HT-29 (cell line): ENCODE measurements at places on chromosomes 3 and 15.

- peak; percentile 36 for DNase-seq
Measured at GRCh38 chr3:50322386-50323091, at the start of gene HYAL2. Gene HYAL2 (minus strand): TSS chr3:50322745. CDS start chr3:50320489, 2,256 bp downstream.

DNA sequence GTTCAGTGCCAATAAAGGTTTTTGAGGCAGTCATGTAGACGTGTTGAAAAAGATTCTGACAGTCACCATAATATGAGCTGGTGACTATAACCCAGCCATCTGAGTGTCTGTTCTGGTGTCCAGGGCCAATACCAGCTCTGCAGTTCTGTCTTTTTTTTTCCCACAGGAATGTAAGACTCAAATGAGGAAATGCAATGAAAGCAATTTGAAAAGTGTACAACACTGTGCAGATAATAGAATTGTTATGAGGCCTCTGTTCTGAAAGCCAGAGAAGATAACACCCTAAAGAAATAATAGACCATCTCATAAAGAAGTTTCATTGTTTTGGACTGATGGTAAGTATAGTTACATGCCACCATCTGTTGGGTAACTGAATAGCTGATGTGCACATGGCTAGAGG, 57.1 kb downstream of the CLDN1 start:
- DNase-seq: peak; percentile 5

GRCh38 chr3:152835601-152836102, 721 bp downstream of the P2RY1 start:
- peak; percentile 48 for DNase-seq

DNA sequence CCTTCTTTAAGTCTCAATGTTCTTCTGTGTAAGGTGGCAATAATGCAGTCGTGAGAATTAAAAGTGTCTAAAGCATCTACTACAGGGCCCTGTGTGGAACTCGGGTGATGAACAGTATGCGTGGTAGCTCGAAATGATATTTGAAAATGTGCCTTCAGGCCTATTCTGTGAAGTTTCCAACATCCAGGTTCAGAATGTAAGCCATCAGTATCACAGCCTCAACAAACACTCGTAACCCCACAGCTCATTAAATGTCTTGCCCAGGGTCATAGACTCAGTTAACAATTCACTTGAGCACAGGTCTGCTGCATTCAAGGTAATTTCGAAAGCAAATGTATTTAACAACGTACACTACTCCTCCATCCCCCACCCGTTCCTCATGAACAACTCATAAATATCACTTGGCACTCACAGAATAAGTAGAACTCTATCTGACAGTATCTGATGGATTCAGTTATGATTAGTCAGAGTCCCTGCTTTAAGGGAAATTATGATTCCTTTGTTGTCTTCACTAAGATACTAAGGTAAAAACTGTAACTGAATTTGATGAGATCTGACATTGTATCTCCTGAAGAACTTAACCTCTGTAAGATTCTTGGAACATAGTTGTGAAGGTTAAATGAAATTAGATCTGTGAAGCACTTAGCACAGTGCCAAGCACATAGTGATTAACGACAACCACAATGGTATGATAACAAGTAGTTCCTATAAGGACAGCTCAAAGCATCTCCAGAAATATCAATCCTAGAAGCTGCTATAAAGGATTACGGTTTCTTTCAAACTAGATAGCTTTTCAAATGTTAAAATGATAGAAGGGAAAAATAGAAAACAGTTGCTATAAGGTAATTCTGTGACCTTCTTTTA, 642.3 kb downstream of the TBL1XR1 start:
- DNase-seq: no peak

DNA sequence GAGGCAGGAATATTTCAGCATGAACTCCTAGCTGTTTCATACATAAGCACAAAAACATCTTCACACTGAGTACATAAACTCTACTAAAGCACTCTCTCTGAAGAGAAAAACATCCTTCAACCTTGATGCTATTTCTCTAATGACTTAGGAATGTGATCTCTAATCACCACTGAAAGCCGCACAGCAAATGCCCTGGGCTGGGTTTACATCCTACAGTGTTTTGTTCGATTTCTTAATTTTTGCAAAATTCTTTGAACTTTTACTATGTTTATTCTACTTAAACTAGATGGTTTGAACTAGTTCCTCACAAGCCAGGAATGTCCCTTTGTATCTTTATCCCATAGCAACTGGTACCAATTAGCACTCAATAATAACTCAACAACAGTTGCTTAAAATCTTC, 130.9 kb upstream of the ABI3BP start:
- no peak for DNase-seq

DNA sequence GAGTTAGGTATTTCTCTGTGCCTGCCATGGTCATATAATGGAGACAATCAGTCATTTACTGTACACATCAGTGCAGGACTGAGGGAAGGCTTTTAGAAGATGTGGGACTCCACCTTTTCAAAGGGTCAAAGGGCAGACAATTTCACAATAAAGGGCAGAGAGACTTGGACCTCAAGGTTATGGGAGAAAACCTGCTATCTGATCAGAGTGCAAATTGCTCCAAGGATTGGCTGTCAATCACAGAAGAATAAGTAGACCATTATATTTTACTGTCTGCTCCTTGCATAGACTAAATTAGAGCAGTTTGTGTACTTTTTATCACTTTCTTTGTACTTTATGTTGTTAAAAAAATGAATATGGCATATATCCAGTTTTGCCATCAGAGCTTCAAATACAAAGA, 314.9 kb upstream of the ATP11B start:
- DNase-seq: no peak

GRCh38 chr3:26964836-26965235, 342.3 kb downstream of the LRRC3B start:
- no peak for DNase-seq

DNA sequence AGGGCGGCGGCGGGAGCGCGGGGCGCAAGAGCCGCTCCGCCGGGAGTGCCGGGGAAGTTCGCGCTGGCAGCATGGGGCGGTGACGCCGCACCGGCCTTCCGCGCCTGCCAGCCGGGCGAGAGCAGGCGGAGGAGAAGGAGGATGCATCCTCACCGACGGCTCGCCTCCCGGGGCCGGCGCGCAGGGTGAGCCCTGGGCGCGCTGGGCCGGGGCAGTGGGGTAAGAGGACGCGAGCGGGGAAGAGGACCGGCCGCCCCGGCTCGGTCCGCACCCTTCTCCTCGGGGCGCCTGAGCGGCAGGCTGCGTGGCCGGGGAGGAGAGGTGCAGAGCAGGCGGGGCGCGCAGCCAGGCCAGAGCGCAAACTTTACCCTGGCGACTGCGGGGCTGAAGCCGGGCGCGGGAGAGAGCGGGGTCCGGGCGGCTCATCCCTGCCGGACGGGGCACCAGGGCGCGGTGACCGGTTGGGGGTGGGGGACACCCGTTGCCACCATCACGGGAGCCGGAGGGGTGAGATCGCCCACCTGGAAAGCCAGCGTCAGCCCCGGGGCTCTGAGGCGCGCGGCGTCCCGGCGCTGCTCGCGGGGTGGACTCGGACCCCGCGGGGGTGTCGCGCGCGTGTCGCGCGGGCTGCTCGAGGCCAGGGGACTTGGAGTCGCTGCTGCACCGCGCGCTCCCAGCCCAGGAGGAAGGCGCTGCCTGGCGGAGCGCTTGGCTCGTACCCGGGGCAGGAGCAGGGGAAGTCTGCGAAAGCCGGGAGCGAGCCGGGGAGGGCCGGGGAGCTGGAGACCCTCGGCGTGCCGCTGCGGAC, 542 bp downstream of the GABRA5 start:
- no peak for DNase-seq

DNA sequence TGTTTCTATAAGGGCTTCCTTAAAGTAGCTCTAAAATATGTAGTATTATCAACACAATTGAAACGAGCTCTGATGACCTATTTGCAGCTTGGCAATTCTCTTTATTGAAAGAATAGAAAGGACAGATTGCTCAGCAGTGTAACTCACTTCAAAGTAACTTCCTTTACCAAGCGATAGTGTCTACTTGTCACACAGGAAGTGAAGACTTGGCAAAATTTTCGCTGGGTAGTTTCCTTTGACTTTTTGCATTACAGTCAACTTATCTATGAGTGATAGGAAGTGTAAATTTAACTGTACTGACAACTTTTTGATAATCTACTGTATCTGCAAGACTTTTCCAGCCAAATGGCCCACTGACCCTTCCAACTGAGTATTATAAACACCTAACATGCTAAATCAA, 22.8 kb downstream of the SLC9A9 start:
- no peak for DNase-seq

DNA sequence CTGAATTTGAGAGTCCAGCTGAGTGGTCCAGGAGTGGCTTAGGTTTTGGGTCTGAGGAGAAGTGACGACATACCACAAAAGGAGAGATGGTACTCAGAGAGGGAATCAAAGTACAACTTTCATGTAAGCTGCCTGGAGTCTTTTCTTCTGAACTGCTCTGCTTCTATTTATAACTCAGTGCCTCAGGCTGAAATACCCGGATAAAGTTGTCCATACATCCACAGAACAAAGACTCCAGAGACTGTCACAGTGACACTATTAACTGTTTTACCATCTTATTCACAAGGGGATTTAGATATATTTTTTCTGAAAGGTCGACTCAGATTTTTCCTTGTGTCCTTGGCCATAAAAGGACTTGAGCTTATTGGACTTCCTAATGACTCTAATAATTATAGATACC, 264.3 kb upstream of the DNAJC19 start:
- DNase-seq: no peak

- no peak for DNase-seq
Measured at GRCh38 chr3:126098391-126098858, 14.5 kb upstream of the SLC41A3 start.

- no peak for DNase-seq
Measured at GRCh38 chr15:65275728-65276126, 11.0 kb downstream of the PARP16 start.

DNA sequence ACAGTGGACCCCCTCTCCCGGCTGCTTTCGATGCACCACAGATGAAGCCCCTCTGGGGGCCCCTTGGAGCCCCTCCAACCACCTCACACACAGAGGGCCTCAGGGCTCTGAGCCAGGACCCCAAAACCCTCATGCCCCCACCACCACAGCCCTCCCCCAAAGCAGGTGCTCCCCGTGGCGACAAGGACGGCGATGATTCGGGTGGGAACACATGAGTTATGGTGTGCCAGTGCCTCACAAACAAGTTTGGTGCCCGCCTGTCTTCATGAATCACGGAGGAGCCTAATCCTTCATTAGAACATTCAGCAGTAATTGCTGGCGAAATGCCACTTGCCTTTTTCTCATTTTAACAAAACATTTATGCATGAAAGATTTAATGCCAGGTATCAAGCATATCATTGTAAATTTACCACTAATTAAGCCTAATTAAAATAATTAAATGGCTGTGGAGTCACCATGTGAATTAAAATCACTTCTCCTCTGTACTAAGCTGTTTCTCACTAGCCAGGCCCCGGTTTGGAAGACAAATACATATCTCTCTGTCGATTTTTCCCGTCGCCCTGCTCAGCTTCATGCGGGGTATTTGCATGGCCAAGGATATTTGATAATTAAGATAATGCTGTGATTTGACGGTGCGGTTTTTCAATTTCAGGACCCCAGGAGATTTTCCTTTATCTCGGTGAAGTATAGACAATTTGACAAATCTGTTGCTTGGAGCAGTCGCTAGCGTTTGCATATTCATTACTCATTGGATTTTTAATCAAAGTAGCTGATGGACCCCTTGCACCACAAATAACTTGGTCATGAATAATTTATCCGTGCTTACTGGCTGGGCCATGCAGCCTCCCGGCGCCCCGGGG, 157.0 kb downstream of the TLE3 start:
- DNase-seq: no peak

GRCh38 chr3:126516936-126517290, 660 bp downstream of the UROC1 start:
- no peak for DNase-seq

DNA sequence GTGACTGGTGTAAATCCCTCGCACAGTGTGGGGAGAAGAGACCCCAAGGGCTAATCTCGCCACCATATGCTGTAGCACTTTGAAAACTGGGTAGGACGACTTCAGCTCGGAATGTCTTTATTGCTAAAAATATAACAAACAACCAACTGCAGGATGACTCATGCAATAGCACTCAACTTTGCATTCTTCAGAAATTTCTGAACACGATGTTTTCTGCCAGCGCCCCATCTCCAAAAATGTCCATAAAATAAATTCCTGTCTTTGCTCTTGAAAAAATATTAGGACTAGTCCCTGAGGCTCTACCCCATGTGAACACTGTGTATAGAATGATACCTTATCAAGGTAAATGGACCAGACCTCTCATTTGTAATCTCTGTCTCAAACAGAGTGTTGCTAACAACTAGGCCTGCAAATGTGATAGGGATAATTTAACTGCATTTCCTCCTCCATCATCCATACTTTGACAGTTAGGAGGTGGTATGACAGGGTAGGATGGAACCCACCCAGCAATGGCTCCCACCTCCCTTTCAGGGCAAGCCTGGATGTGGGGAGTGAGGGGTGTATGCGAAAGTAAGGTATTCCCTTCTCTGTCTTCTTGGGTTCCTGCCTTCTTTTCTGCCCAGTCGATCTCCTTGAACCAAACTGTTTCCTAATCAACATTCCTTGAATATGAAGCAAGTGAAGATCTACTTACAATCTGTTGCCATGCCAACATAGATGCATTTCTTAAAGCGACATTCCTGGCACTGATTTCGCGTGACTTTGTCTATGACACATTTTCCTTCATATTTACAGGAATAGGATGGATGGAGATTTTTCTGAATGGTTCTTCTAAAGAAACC, 201.1 kb downstream of the NR1D2 start:
- DNase-seq: no peak

- DNase-seq: no peak
Measured at GRCh38 chr3:14242490-14243311, 64.1 kb downstream of the LSM3 start.

DNA sequence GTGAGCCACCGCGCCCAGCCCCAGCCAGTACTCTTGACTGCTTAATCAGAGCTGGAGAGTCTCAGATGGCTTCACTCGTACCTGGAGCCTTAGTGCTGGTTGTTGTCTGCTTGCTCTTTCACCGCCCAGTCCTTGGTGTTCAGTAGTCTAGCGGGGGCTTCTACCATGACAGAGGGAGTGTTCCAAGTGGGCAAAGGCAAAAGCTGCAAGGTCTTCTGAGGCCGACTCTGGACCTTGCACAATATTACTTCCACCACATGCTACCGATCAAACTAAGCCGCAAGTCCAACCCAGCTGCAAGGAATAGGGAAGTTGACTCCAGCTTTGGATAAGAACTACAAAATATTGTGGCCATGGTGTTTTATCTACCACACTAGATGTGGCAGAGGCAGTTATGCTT, 6.6 kb downstream of the PARL start:
- DNase-seq: no peak

DNA sequence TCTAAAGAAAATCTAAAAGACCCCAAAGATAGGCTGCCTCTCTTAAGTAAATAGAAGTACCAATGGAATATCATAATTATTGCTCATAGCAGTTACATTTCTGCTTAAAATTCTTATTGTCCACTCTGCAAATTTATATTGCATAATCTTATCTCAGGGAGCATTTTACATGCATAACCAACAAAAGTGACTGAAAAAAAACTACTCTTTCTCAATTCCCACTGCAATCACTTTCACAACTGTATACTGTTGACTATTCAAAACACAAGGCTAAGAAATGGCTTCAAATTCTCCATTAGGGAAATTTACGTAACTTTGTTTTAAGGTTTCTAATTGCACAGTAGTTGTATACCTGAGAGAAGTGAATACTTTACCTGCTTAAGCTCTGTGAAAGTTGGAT, 56.3 kb downstream of the HMG20A start:
- no peak for DNase-seq
